ENCODE measurements at places on chromosomes 3 and 15.

GRCh38 chr15:78133801-78134200, 2.6 kb upstream of the CIB2 start:
- no peaks in the 10 kb centered on the region for H3K27me3 ChIP-seq
- no peak for DNase-seq
- H3K4me3 ChIP-seq = no peak overlapping the region

DNA sequence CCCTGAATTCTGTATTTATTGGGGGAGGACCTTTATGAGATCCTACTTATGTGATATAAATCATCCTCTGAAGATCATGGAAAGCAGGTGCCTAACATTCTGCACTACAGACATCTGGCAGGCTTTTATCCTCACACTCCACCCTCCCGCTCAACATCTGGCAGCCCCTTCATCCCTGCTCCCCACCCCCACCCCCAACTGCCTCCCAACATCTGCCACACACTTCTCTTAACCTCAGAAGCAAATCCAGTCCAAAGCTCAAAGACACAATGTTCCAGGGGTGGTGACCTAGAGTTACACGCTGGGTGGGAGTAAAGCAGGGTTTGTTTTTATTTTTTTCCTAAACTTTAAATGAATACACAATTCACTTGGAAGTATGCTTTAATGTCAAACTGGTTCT, 184.5 kb upstream of the ATP11B start:
- DNase-seq = no peak
- H3K4me1 ChIP-seq = peaks cover 2% of the 10 kb centered on the region
- no peaks in the 10 kb centered on the region for H3K27me3 ChIP-seq
- no peak overlapping the region for H3K4me3 ChIP-seq
- no peak overlapping the region for H3K27ac ChIP-seq

DNA sequence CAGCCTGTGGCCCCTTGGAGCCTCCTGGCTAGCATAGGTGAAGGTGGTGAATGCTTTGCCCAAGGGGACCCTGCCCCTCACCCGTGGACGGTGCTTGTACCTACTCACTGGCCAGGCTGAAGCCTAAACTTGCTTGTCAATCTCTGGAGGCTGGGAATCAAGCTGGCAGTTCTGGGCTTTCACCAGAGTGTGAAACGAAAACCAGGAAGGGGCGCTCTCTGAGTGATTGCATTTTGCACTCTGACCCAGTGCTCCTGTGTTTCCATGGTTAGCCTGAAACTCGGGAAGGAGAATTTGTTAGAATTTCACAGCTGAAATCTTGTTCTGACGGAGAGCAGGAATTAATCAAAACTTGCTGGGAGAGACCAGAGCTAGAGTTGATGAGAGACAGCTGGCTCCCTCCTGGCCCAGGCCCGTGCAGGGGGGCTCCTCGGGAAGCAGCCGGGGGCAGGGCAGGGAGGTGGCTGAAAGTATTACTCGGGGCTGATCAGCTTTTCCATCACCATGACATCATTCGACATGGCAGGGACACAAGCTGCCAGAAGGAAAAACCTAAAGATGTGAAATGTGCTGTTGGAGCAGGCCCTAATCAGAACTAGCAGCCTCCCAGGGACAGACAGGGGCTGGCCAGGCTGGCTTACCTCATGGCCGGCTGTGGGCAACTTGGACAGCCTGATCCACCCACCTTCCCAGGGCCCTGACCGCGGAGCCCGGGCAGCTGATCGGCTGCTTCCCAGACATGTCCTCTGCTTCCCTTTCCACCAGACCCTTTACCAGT, 323.6 kb upstream of the CTDSPL start:
- DNase-seq = no peak
- H3K4me3 ChIP-seq = no peak overlapping the region
- no peak overlapping the region for H3K27ac ChIP-seq
- H3K36me3 ChIP-seq = no peaks in the 10 kb centered on the region
- H3K27me3 ChIP-seq = no peaks in the 10 kb centered on the region

- no peak for DNase-seq
- no peak overlapping the region for H3K4me3 ChIP-seq
- H3K27ac ChIP-seq = no peak overlapping the region
- no peaks in the 10 kb centered on the region for H3K4me1 ChIP-seq
- no peaks in the 10 kb centered on the region for H3K36me3 ChIP-seq
Measured at GRCh38 chr15:80325206-80325605, 73.2 kb upstream of the CTXND1 start.

GRCh38 chr15:64703632-64703959, 71.8 kb downstream of the RBPMS2 start:
- no peaks in the 10 kb centered on the region for H3K27me3 ChIP-seq
- peak overlapping the region; percentile 71 for H3K4me3 ChIP-seq
- peak overlapping the region; percentile 76 for H3K27ac ChIP-seq
- no peak for DNase-seq
- peaks cover 37% of the 10 kb centered on the region for H3K4me1 ChIP-seq

- no peak overlapping the region for H3K27ac ChIP-seq
- no peaks in the 10 kb centered on the region for H3K36me3 ChIP-seq
- no peaks in the 10 kb centered on the region for H3K27me3 ChIP-seq
- no peak for DNase-seq
- peaks cover 22% of the 10 kb centered on the region for H3K4me1 ChIP-seq
Measured at GRCh38 chr15:56906766-56907165, 11.7 kb upstream of the TCF12 start.

GRCh38 chr3:160695915-160696327, 19.0 kb downstream of the ARL14 start:
- H3K4me3 ChIP-seq = no peak overlapping the region
- no peaks in the 10 kb centered on the region for H3K27me3 ChIP-seq
- H3K4me1 ChIP-seq = no peaks in the 10 kb centered on the region
- no peaks in the 10 kb centered on the region for H3K36me3 ChIP-seq
- no peak for DNase-seq

DNA sequence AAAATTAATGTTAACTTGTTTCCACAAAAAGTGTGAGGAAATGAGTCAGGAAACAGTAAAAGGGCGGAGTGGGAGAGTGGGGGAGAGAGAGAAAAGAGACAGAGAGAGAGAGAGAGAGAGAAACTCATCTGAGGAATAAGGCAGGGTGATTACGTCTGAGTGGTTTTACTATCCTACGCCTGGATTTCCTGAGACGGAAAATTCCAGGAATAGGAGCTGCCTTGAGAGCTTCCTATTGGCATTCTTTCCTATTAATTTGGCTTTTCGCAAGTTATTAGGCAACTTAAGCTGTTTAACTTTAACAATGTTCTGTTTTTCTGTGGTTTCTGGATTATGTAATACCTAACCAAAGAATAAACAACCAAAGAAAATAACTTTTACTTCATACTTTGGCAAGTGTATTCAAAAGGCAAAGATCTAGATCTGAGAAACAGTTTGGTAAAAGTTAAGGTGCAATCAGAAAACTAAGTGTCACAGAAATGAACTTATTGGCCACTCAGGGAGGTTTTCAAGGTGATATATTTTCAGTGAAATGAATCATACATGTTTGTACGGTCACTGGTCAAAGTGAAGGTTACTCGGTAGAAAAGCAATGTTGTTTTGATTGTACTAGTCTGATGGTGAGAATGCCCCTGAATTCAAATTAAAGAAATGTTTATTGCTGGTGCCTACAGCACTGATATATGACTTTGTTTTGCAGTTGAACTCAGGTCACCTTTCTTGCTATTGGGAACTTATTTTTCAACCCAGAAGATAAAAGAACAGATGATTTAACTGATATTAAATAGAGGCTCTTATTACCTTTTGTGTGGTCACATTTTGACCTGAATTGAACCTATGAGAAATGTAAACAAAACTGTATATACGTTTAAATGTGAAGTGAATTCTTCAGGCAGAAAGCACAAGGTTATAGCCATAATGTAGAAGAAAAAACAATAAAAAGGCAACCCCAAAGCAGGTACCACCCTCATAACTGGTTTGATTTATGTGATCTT, 39.9 kb upstream of the TNFSF10 start:
- no peak overlapping the region for H3K27ac ChIP-seq
- H3K4me3 ChIP-seq = no peak overlapping the region
- DNase-seq = peak; percentile 32
- peaks cover 6% of the 10 kb centered on the region for H3K4me1 ChIP-seq
- H3K27me3 ChIP-seq = no peaks in the 10 kb centered on the region

GRCh38 chr15:101391981-101392640, 97.1 kb upstream of the SNRPA1 start:
- H3K36me3 ChIP-seq = no peaks in the 10 kb centered on the region
- no peak overlapping the region for H3K27ac ChIP-seq
- no peak for DNase-seq
- H3K4me1 ChIP-seq = no peaks in the 10 kb centered on the region
- no peak overlapping the region for H3K4me3 ChIP-seq

GRCh38 chr15:86231864-86232721, 152.4 kb downstream of the AGBL1 start:
- DNase-seq = peak; percentile 45
- H3K27me3 ChIP-seq = peaks cover 39% of the 10 kb centered on the region
- H3K36me3 ChIP-seq = no peaks in the 10 kb centered on the region
- no peaks in the 10 kb centered on the region for H3K4me1 ChIP-seq
- no peak overlapping the region for H3K27ac ChIP-seq

DNA sequence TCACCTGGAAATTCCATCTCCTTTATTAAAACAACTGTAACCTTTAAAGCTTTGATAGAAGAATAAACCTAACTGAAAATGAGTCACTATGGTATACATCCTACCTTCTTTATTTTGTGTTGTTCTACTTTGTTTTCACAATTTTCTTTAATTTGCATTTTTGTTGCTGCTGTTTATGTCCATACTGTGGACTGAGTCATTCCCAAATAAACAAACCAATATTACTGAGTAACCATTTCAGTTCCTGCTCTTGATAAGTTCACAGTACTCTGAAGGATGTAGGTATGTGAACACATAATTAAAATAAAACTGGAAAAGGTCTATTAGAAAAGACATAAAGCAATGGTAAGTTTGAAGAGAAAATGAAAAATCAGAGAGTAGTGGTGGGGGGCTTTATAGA, 528.5 kb upstream of the GOLIM4 start:
- no peak for DNase-seq
- H3K27ac ChIP-seq = no peak overlapping the region
- H3K4me3 ChIP-seq = no peak overlapping the region
- H3K36me3 ChIP-seq = no peaks in the 10 kb centered on the region

- H3K4me3 ChIP-seq = peak overlapping the region; percentile 79
- H3K27ac ChIP-seq = peak overlapping the region; percentile 28
- H3K4me1 ChIP-seq = peaks cover 14% of the 10 kb centered on the region
- H3K36me3 ChIP-seq = no peaks in the 10 kb centered on the region
- no peaks in the 10 kb centered on the region for H3K27me3 ChIP-seq
Measured at GRCh38 chr15:40565333-40566238, 744 bp upstream of the CCDC32 start.

DNA sequence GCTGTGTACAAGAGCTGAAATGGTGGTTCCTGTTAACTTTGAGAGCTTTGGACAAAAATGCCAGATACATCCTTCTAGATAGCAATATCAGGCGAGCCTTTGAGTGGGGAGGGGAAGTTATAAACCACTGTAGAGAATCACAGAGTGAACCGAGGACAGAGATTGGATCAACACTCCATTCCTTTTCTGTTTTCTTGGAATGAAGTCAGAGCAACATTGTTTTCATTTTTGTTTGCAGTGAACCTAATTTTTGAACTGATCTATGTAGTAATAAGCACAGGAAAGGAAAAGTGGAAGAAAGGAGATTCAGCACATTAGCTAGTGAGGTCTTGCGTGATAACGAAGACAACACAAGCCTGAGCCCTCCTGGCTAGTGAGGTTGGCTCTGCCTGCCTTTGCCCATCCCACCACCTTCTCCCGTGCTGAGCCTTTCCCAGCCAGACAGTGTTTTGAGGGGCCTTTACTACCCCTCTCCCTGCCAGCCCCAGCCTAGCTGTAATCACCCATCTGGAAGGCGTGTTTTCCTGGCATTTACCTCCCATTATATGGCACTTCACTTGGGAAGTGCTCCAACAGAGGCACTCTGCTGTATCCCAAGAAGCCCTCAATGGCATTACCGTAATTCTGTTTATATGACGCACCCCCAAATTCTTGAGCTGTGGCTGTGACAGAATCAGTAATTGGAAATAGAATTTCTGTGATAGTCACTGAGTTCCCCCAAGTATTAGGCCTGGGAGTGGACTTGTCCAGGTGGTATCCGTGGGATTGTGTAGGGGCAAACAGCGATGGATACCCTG, 129.8 kb downstream of the CACNA1D start:
- H3K27me3 ChIP-seq = no peaks in the 10 kb centered on the region
- no peaks in the 10 kb centered on the region for H3K4me1 ChIP-seq
- no peak overlapping the region for H3K27ac ChIP-seq
- no peak for DNase-seq
- no peaks in the 10 kb centered on the region for H3K36me3 ChIP-seq

DNA sequence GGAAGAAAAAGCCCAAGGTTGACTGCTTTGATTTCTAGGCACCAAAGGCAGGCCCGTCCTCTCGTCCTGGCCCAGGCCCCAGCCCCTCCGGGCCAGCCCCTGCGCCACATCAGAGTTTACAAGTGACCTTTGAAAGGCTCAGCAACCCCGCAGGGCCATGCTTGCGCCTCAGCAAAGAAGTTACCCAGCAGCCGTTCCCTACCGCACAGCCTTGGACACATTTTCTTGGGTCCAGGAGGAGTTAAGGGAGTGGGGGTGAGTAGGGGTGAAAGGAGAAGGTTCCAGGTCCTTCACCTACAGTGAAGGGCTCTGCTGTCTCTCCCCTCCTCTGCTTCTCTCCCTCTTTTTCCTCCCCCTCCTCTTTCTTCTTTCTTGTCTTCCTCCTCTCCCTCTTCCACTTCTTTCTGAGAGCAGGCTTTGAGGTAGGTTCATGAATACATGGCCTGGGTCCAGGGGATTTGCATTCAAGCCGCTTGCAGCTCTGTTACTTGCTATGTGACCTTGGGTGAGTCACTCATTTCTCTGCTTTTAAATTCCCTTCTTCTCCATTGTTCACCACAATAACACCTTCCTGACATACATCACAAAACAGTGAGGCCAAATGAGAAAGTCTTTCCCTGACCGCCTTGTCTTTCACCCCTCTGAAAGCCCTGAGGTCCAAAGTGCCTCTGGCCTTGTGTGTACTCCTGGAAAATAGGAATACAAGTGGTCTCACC, 223.3 kb upstream of the TPRG1 start:
- H3K36me3 ChIP-seq = no peaks in the 10 kb centered on the region
- peak; percentile 54 for DNase-seq
- H3K4me1 ChIP-seq = peaks cover 19% of the 10 kb centered on the region
- peak overlapping the region; percentile 48 for H3K4me3 ChIP-seq
- no peaks in the 10 kb centered on the region for H3K27me3 ChIP-seq

DNA sequence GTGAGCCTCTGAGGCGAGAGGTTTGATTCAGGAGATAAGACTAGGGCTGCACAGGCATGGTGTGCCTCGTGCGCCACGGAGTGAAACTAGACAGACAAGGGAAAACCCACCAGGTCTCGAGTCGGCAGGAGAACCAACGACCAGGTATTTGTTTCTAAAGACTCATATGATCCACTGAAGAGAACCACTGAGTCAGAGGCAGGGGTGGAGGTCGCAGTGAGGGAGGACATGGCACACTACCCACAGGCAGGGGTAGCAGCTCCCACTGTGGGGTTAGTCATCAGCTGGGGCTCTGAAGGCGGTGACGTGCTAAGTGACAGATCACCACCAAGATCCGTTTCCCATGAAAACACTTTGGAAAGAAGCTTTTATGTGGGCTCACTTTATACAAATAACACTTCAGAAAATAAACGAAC, 45.7 kb downstream of the CHSY1 start:
- no peak overlapping the region for H3K27ac ChIP-seq
- H3K27me3 ChIP-seq = no peaks in the 10 kb centered on the region
- DNase-seq = no peak
- no peak overlapping the region for H3K4me3 ChIP-seq
- H3K4me1 ChIP-seq = peaks cover 27% of the 10 kb centered on the region
